Cortex of kidney (tissue), 1 donor: ENCODE measurements at places on chromosomes 4 and X.

DNA sequence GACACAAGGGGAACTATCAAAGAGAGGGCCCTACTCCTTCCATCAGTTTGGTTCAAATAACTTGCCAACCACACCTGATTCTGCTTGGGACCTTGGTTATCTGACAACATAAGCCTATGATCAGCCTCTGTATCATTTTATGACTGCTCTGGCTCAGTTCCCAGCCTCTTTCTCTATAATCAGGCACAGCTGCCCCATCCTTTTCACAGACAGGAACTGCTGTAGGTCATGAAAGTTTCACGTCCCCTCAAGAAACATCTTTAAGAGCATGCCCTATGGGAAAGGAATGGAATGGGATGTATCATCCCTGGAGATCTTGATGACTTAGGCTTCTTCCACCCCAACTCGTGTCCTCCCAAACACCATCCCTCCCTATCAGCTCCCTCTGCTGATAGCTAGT, 243.4 kb downstream of the AR start:
- DNase-seq: no peak

DNA sequence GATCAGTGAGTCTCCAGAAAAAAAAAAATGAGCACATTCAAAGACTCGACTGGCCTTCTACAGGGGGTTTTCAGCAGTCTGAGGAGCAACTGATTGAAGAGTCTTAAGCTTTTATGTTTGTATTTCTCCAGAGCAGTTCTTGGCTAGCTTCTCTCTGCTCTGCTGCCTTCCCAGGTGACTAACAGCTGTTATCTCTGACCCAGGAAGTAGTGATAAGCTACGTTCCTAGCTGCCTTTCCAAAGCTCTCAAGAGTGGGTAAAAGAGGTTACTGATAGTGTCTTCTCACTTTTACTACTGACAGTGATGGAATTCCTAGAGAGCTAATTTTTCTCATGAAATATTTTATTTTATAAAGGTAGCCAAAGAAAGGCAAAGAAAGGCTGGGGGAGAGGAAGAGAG, 66.6 kb downstream of the ENOX2 start:
- no peak for DNase-seq

DNA sequence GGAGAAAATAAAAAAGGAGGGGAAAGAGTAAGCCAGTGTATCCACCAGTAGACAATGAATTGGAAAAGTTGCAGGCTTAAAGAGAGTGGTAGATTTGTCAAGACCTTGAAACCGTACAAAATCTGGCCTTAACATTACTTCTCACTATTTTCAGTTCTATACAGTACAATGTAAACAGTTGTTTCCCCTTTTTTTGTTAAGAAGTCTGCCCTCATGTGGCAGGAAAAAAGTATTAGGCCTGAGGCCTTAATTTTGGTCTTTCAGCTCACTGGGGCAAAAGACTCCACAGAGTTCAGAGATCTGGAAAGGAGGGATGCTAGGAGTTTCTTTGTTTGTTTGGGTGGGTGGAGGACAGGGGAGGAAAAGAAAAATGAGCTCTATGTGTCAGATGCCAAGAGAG, 92.8 kb upstream of the CCDC160 start:
- DNase-seq: no peak

GRCh38 chr4:172035562-172035961, 222.4 kb downstream of the GALNTL6 start:
- no peak for DNase-seq

- DNase-seq: no peak
These were observed 958.2 kb downstream of the PCDH7 start for GRCh38 chr4:31678356-31678755.

DNA sequence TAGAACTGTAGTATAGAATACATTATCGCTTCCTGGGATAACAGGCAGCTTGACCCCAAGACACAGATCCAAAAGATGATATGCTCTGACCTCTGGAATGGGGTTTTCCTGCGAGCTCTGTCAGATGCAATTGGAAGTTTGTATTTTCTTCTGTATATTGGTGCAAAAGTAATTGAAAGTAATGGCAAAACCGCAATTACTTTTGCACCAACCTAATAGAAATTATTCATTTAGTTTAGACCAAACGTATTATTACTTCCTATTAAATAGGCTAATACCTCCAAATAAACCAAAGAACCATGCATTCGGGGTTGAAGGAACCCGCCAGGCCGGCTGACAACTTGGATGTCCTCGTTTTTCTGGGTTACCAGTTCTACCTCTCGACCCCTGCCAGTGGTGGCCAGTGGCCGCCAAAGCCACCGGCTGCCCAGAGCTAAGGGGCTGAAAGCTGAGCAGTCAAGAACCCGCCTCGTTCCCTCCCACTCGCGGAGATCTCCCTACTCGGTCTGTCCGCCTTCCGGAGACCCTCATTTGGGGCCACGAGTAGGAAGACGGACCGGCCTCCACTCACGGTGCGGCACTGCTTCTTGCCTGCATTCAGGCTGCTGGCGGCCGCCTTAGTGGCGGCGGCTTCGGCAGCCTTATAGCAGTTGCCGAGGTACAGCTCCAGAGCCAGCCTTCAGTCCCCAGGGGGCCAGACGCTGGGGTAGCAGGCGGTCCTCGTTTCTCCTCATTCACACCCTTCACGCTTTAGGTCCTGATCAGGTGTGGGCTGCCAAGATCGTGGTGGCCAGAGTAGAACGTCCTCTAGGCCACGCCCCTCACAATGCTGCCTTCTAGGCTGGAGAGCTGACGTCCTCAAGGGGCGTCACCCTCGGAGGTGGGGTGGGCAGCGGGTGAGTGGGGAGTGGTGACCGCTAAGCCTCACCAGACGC, 121.9 kb downstream of the RBMX2 start:
- DNase-seq: no peak

GRCh38 chrX:77060572-77060971, 386.6 kb upstream of the FGF16 start:
- no peak for DNase-seq

GRCh38 chr4:184845367-184846021, 19.7 kb upstream of the ACSL1 start:
- no peak for DNase-seq

- DNase-seq: no peak
These were observed 43.5 kb downstream of the ASIC5 start for GRCh38 chr4:155822572-155822971.

DNA sequence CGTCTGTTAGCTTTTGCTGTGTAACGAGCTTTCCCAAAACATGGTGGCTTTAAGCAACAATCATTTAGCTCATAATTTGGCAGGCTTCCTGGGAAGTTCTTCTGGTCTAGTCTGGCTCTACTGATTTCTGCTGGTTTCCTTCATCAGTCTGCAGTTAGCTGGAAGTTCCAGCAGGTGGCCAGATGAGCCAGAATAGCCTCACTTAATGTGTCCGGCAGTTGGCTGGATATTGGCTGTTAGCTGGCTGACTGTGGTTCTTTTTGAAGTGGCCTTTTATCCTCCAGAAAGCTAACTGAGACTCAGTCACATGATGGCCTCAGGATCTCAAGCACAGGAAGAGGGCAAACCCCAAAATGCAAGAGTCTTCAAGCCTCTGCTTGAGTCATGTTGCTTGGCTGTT, 34.9 kb downstream of the FTHL17 start:
- DNase-seq: no peak

GRCh38 chr4:55928846-55929245, 19.9 kb upstream of the CEP135 start:
- DNase-seq: no peak

- DNase-seq: no peak
These were observed 120.4 kb downstream of the ARSF start for GRCh38 chrX:3161681-3162080.

DNA sequence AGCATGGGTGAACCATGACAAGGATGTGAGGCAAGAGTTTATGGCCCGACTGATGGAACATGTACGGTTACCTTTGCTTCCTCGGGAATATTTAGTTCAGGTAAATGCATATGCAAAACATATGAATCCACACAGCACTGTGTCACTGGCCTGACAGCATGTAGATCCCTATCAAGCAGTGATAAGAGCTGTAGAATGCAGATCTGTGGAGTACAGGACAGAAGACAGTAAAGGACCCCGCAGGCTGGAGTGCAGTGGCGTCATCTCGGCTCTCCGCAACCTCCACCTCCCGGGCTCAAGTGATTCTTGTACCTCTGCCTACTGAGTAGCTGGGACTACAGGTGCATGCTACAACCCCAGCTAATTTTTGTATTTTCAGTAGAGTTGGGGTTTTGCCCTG, 29.8 kb upstream of the MSMO1 start:
- no peak for DNase-seq

DNA sequence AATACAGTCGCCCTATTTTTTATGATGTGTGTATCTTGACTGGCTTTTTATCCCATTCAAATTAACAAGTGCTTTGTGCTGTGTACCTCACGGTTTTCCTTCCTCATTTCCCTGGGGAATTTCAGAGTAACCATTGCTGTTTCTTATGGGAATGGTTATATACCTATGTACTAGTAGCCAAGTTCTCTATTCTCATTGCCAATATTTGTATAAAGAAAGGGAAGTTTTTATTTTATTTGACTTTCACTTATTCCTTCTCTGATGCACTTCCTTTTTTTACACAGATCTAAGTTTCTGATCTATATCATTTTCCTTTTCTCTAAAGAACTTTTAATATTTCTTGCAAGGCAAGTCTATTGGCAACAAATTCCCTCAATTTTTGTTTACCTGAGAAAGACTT, 181.3 kb downstream of the SOWAHB start:
- no peak for DNase-seq

GRCh38 chr4:650951-651883, 22.9 kb downstream of the ATP5ME start:
- no peak for DNase-seq

DNA sequence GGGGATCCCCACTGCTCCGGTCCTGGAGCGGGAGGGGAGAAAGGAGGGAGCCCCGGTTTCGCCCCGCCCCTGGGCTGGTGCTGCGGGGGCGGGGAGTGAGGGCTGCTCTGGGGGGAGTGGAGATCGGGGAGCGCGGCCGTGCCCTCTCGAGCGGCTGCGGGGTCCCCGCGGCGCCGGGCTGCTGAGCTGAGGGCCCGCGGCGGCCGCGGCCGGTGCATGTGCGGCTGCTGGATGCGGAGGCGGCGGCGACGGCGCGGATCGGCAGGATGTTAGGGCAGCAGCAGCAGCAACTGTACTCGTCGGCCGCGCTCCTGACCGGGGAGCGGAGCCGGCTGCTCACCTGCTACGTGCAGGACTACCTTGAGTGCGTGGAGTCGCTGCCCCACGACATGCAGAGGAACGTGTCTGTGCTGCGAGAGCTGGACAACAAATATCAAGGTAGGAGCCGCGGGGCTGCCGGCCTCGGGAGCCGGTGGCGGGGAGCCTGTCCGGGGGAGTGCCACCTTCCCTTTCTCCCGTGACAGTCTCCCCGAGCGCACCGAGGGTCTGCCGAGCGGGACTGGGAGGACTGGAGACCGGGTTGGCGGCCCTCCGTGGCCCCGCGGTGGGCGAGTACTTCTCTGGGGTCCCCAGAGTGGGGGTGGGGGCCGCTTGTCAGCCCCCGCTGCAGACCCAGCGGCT, at the start of gene ING2:
Gene ING2, plus strand, starts transcription at position 129 of the 681 bp plus-strand sequence. Its CDS starts 138 bp downstream, at position 267.
- no peak for DNase-seq
